Testis (tissue), 5 donors: ENCODE measurements at places on chromosomes 3 and 15.

GRCh38 chr3:7867587-7867986 is 634.0 kb upstream of the LMCD1 start:
- H3K27ac ChIP-seq = no peak overlapping the region
- H3K4me1 ChIP-seq = no peaks in the 10 kb centered on the region
- no peak overlapping the region for H3K4me3 ChIP-seq
- DNase-seq = no peak

DNA sequence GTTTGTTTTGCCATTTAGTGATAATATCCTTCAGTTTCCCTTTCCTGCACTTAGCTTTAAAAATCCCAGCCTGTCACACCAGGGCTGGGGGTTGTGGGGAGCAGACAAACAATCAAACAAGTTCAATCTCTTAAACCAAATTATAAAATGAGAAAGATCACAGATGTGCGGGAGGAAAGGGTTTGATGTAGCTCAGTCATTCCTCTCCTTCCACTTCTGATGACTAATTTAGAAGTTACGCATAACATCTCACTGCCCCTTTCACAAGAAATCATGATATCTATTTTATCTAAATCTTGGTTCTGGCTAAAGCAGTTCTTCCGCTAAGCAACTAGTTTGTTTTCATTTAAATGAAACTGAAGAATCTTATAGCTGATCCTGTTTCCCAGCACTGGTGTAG is 34.1 kb upstream of the ATG7 start:
- H3K27me3 ChIP-seq = no peaks in the 10 kb centered on the region
- H3K4me3 ChIP-seq = no peak overlapping the region
- H3K36me3 ChIP-seq = no peaks in the 10 kb centered on the region
- H3K27ac ChIP-seq = no peak overlapping the region

DNA sequence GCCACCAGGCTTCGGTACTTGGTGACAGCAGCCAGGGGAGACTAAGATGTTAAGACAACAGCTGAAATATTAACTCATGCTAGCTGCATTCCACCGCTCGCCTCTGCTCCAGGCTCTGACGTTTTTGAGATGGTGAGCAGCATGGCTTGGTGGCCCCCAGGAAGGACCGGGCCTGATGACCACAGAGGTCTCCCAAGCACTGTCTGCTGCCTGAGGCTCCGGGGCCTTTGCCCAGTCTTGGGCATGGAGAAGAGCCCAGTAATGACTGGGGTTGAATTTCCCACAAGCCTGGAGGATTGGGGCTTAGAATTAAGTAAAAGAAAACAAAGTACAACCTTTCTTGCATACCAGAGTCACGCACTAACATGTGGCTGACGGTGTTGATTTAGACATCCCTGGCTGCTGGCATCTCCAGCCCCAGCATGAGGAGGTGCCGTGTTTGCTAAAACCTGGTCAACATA is 243.6 kb upstream of the LYSMD4 start:
- no peak for DNase-seq
- peaks cover 6% of the 10 kb centered on the region for H3K4me1 ChIP-seq
- H3K36me3 ChIP-seq = no peaks in the 10 kb centered on the region
- no peaks in the 10 kb centered on the region for H3K27me3 ChIP-seq

GRCh38 chr3:46926871-46927717 is 49.5 kb downstream of the CCDC12 start:
- H3K27ac ChIP-seq = peak overlapping the region; percentile 30
- H3K27me3 ChIP-seq = no peaks in the 10 kb centered on the region
- no peaks in the 10 kb centered on the region for H3K36me3 ChIP-seq
- H3K4me1 ChIP-seq = peaks cover 38% of the 10 kb centered on the region

DNA sequence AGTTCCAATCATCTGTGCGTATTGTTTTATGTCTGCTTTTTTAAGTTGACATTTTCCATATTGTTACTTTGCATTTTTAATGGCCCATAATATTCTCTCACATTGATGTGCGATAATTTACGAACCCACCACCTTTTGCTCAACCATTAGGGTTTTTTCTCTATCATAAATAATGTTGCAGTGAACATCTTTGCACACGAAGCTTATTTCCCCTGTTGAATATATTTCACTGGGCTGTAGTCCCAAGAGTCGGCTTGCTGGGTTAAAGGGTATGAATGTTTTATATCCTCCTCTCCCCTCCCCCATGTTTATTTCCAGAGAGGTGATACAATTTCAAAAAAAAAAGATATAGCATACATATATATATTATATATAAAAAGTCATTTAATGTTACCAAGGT is 272.7 kb upstream of the RGMA start:
- no peak overlapping the region for H3K27ac ChIP-seq
- H3K4me1 ChIP-seq = no peaks in the 10 kb centered on the region
- no peak for DNase-seq

DNA sequence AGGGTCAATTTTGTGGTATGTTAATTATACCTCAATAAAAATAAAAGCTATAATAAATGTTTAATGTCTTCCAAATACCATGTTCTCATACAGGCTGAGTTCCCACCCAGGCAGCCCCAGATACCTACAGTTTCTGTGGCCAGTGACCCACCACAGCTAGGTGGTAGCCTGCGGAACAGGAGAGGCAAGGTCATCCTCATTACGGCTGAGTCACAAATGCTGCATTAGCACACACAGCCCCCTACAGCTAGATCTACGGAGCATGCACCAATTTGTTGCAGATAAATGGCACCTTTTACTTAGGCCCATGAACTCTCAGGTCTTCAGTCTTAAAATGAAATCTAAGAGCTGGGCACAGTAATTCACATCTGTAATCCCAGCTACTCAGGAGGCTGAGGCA is 5.1 kb downstream of the SPATA12 start:
- no peaks in the 10 kb centered on the region for H3K27me3 ChIP-seq
- H3K4me3 ChIP-seq = no peak overlapping the region

DNA sequence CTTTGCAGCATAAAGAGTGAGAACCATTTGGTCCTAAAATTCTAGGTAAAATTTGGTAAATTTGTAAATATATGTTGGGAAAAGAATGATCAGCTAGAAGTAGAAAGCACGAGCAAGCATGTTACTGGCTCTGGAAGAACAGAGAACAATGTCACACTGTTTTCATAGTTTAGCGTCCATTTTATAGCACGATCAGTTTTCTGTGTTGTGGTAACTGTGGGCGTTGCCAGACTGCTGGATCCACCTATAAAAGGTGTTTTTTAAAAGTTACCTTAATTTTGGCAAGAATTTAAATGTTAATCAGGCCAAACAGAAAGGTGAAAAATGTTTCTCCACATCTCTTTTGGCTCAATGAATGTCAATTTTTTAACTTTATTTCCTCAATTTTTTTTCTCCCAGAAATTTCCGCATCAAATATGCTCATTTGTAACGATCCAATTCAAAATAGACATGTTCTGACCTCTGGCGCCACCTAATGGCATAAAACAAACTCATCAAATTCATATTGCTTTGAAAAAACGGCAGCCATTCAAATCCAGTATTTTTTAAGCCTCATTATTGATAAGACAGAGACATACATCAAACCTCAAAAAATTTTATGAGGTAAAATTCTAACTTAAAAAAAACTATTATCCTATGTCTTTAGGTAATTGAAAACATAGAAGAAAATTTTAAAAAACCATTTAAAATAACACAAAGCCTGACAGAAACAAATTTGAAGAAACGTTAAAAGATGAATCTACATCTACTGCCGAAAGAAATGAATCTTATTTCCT is 5.5 kb upstream of the GP5 start:
- H3K4me1 ChIP-seq = no peaks in the 10 kb centered on the region
- H3K4me3 ChIP-seq = no peak overlapping the region
- no peaks in the 10 kb centered on the region for H3K36me3 ChIP-seq
- DNase-seq = peak; percentile 56

- no peak overlapping the region for H3K27ac ChIP-seq
- DNase-seq = no peak
- no peak overlapping the region for H3K4me3 ChIP-seq
- H3K4me1 ChIP-seq = no peaks in the 10 kb centered on the region
- H3K27me3 ChIP-seq = no peaks in the 10 kb centered on the region
- no peaks in the 10 kb centered on the region for H3K36me3 ChIP-seq
Observed at GRCh38 chr3:11140713-11141104, 13.6 kb upstream of the HRH1 start.

DNA sequence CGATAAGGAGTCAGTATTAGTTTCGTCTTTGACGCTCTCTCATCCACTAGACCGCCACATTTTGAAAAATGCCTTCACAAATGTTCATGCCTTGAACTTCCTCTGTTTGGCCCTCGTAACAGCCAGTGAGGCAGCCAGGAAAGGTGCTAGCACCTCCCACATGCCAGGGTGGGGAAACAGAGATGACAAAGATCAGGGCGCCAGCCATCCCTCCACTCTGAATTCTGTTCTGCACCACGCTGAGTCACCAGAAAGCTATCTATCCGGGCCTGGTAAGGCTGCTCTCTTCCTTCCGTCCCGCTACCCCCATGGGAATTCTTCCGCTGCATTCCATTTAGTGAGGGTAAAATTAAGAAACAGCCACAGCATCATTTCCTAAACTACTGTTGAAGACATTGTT is 31.3 kb upstream of the BCL2L10 start:
- H3K27ac ChIP-seq = no peak overlapping the region
- no peaks in the 10 kb centered on the region for H3K27me3 ChIP-seq
- DNase-seq = no peak
- no peak overlapping the region for H3K4me3 ChIP-seq

DNA sequence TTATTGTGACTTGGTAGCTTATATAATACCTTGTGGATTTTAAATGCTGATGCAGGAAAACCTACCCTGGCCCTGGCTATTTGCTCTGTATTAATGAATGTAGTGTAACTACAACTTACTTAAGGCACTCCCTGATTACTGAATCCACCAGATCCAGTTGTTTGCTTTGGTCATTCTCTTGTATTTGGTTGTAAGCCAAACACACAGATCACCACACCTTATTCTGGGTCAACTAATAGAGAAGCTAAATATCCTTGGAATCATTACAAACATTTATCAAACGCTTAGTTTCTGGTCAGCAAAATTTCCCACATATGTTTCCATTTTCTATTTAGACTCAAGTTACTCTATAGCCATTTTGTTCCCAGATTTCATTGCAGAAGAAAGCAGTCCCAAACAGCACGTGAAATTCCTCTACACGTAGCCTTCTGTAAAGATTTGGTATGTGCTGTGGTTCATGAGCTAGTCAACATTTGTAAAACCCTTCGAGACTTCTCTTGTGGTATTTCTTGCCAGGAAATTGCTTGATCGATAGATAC is 322.6 kb downstream of the MEX3B start:
- no peak overlapping the region for H3K4me3 ChIP-seq
- no peak overlapping the region for H3K27ac ChIP-seq
- no peaks in the 10 kb centered on the region for H3K36me3 ChIP-seq
- no peaks in the 10 kb centered on the region for H3K27me3 ChIP-seq

DNA sequence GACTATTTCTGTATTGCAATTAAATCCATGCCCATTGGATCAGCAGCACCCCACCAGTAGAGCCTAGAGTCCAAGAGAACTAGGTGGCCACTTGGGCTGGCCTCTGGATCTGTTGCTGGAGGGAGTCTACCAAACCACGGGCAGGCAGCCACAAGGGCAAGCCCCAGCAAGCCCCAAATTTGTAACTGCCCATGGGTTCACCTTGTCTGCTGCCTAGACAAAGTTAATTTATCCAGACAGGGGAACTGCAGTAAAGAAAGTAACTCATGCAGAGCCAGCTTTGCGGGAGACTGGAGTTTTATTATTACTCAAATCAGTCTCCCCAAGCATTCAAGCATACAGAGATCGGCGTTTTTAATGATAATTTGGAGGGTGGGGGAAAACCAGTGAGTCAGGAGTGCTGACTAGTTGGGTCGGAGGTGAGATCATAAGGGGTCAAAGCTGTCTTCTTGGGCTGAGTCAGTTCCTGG is 74.0 kb upstream of the TERB2 start:
- H3K27me3 ChIP-seq = no peaks in the 10 kb centered on the region
- H3K27ac ChIP-seq = no peak overlapping the region
- no peaks in the 10 kb centered on the region for H3K36me3 ChIP-seq
- no peak for DNase-seq
- no peaks in the 10 kb centered on the region for H3K4me1 ChIP-seq

- no peak overlapping the region for H3K27ac ChIP-seq
- H3K27me3 ChIP-seq = no peaks in the 10 kb centered on the region
- no peaks in the 10 kb centered on the region for H3K36me3 ChIP-seq
Observed at GRCh38 chr3:156448300-156448699, 106.6 kb downstream of the SSR3 start.

DNA sequence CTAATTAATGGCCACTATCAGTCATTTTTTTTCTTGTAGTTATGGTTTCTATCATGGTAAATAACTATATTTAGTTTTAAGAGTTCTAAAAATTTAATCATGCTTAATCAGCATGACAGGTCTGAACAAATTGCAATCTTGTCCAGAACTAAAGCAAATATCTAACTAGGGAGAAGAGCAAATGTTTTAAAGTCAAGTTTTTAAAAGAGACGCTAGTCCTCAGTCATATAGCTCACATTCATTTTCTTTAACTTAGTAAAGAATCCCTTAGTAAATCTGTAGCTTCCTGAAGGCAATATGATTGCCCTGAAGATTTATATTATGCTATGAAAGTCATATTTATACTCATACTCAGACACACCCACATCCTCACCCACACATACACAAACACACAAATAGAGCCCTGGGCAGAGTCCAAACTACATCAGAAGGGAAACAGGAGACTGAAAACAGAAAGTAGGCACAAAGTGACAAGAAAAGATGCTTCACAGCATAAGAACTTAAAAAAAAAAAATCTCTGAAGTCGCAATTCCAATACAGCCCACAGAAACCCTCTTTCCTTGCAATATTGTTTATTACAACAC is 1149.1 kb downstream of the SI start:
- H3K27me3 ChIP-seq = no peaks in the 10 kb centered on the region
- H3K4me1 ChIP-seq = no peaks in the 10 kb centered on the region
- H3K27ac ChIP-seq = no peak overlapping the region
- H3K4me3 ChIP-seq = no peak overlapping the region
- H3K36me3 ChIP-seq = no peaks in the 10 kb centered on the region

DNA sequence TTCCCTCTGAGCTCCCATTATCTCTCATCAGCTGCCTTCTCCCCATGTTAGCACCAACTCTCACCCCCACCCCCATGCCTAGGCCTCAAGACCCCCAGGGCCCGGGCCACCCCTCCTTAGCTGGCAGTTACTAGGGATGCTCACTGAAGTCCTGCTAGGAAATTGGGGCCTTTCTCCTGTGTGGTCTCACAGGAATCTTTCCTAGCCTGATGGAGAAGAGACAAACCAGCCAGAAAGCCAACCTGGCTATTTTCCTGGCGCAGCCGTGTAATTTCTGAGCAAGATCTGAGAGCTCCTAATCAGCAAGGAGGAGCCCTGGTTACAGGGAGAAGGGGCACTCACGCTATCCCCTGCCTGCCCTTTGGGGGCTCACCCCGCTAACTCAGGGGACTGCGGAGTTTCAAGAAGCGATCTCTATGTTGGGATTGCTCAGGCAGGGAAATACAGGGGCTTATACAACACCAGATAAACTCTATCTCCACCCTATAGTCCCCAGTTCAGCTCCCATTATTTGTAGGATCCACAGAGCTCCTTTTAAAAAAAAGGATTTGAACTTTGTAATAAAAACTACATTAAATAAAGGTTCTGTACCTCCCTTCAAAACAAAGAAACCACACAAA is 25.2 kb downstream of the NR2F2 start:
- no peaks in the 10 kb centered on the region for H3K27me3 ChIP-seq
- peaks cover 39% of the 10 kb centered on the region for H3K4me1 ChIP-seq
- DNase-seq = no peak
- H3K4me3 ChIP-seq = no peak overlapping the region
- no peaks in the 10 kb centered on the region for H3K36me3 ChIP-seq
